ENCODE measurements at places on chromosomes 11 and 22. TPM values are rescaled to one million over a fixed set of nuclear protein-coding genes. Genes with fewer than 3 reads are reported as not detected.

Gene CECR2
- total RNA-seq = 2.9 TPM

Gene IGLL1
- total RNA-seq = not detected

Gene OVCH2
- total RNA-seq = not detected

Gene XPNPEP3
- 4.9 TPM for total RNA-seq

Gene AGBL2
- total RNA-seq = 0.41 TPM

Gene SMIM38
- 0.41 TPM for total RNA-seq

Gene CDC45
- total RNA-seq = 0.82 TPM

Gene TMPRSS13
- 0.41 TPM for total RNA-seq

DNA sequence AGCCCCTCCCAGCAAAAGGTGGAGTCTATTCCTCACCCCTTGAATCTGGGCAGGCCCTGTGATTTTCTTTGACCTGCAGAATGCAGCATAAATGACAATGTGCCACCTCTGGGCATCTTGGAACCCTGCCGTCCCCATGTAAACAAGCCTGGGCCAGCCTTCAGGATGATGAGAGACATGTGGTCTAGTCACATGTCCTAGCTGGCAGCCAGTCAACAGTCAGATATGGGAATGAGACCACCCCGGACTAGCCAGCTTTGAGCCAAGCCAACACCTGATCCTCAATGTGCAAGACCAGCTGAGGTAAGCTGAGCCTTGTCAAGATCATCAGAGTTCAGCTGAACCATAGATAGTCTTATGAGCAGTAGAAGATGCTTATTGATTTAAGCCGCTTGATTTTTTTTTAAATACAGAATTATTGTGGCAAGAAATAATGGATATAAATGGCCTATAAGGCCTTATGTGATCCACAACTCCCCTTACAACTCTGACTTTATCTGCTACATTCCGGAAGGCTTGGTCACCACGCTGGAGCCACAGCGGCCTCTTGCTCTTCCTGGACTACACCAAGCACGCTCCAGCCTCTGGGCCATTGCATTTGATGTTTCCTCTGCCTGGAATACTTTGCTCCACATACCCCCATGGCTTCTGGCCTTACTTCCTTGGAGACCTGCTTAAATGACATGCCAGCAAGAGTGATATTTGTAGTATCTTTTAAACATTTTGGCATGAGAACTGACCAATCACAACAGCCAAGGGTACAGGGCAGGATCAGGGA, 225.9 kb upstream of the SESN3 start:
- no peak for DNase-seq

DNA sequence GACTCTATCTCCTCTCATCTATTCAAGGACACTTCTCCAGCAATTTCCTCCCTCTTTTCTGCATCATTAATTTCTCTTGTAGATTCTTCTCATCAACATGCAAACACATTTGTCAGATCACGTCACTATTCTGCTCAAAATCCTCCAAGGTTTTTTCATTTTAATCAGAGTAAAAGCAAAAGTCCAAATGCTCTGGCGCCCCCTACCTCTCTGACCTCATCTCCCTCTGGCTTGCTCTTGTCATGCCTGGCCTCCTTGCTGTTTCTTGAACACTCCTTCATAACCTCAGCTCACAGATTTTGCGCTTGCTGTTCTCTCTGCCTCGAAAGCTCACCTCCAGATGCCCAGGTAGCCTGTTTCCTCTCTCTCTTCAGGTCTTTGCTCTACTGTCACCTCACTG, 22.4 kb downstream of the RTCB start:
- DNase-seq = no peak

DNA sequence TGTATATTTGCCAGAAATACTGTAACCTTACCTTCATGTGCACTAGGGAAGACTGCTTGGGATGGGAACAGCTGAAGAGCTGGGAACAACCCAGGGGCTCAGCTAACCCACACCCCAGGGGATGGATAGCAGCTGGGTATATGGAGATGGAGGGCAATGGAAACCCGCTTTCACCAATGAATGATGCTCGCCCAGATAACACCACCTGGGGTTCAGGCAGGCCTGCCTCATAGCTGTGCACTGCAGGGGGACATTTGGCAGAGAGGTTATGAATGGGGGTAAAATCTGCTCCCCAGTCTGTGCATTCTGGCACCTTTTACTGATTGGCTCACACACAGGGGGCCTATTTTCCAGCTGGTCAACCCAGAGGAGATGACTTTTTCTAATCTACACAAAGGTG, 170.7 kb downstream of the CHST1 start:
- DNase-seq = no peak

DNA sequence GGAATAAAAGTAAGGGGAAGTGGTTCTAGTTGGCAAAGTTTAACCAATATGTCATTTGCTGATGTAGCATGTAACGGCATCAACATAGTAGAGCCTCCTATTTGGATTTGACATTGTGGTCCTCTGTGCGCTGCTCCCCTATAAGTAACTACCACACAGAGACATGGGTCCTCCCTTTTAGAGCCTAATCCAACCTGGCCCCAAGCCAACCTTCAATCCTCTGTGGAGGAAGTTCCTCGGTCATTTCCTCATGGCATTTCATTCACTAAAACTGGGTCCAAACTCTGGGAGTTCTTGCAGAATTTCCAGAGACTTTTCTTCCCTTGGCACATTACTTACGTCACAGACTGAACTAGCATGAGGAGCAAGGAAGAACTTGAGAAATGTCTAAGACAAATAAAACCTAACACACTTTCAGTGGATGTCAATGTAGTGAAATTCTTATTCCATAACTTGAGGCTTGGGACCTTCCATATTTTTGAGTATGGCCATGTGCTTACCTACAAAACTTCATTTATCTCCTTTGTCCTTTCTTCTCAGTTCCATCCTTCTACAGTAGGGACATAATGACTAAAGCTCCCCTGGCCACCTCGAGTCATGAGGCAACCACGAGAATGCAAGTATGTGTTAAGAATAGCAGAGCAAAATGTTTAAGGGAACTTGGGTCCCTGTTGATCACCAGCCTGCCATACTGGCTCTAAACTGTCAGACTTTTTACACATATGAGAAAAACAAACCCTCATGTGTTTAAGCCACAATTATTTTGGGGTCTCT, 34.7 kb downstream of the MMP20 start:
- no peak for DNase-seq

DNA sequence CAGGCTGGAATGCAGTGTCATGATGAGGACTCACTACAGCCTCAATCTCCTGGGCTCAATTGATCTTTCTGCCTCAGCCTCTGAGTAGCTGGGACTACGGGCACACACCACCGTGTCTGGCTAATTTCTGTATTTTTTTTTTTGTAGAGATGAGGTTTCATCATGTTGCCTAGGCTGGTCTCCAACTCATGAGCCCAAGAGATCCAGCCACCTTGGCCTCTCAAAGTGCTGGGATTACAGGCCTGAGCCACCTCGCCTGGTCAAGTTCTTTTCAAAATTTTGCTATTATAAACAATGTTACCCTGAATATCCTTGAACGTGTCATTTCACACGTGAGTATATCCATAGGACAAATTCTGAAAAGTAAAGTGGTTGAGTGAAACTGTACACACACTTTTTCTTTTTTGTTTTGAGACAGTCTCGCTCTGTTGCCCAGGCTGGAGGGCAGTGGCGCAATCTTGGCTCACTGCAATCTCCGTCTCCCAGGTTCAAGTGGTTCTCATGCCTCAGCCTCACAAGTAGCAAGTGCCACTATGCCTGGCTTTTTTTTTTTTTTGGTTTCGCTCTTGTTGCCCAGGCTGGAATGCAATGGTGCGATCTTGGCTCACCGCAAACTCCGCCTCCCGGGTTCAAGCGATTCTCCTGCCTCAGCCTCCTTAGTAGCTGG, 21.6 kb upstream of the EP300 start:
- no peak for DNase-seq

DNA sequence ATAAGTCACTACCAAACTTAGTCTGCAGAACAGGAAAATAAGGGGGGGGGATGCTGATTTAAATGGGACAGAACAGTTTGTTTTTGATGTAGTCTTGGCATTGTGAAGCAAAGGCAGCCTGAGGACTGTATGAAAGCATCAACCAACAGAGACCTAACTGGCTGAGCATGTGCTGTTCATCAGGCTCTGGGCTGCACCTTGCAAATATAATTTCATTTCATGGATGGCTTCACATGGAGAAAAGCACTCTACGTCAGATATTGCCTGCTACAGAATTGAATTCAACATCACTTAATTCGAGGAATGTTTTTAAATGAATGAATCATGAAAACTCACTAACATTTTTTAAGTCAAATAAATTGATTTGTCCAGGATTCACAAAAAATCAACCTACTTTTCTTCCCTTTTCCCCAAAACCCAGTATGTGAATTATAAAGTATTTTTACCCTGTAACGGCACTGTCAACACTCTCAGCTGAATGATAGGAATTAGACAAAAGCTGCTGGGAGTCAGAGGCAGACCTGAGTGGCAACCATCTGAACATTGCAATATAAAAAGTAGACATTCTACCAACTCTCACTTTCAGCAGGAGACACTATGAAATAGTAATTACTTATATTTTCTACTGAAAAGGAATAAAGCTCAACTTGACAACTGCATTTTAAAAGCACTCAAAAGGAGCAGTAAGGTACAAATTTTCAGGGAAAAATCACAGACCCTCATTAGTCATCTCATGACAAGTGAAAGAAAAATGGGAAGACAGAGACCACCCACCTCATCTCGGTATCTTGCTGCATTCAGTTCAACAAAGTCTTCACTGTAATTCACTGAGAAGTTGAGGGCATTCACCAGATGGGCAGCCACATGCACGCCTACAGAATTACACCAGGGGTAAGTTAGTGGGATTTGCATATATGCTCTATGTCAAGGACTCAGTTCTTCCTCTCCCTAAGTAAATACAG, 47.5 kb downstream of the NOX4 start:
- no peak for DNase-seq

- DNase-seq = no peak
Measured at GRCh38 chr11:107043242-107044006, 25.1 kb upstream of the GUCY1A2 start.

DNA sequence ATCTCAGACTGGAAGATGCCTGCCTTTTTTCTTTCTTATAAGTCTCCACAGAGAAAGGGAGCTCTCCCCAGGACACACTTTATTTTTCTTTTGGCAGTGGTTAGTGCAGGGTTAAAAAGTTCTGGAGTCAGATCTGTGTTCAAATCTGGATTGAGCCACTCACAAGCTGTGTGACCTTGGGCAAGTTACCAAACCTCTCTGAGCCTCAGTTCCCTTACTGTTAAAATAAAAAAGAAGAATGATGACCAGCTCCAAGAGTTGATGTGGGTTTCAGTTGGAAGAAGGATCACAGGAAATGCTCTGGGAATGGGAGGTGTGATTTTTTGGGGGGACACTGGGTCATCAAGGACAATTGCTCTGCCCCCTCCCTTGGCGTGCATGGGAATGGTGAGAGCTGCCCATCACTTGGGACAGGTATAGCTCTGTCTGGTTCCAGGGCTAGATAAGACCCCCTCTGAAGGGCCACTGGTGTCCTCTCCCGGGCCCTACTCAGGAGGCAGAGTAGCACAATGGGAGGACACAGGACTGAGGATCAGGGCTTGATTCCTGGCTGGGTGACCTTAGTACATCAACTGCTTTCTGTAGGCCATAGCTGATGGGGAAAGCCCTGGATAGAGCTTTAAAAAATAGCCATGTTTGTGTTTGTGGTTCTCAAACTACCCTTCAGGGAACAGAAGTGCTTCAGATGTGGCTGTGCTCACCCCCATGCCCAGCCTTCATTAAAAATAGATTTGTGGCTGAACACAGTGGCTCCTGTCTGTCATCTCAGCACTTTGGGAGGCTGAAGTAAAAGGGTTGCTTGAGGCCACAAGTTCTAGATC, 228.3 kb downstream of the MIAT start:
- no peak for DNase-seq

DNA sequence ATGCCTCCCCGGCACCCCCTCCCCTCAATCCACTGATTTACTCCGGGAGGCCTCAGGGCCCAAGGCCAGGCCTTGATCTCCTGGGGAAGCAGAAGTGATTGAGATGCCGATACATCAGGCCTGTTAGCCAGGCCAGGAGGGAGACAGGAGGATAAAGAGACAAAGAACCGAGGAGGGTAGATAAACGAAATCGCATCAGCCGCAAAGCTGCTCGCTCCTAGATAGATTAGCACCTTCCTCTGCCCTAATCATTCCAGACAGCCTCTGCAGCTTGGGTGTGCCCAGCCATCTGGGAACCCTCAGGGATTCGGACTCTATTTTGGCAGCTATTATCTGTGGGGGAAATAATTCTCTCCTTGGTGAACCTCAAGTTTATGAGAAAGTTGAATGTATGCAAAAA, 121.2 kb downstream of the ABTB2 start:
- DNase-seq = no peak

DNA sequence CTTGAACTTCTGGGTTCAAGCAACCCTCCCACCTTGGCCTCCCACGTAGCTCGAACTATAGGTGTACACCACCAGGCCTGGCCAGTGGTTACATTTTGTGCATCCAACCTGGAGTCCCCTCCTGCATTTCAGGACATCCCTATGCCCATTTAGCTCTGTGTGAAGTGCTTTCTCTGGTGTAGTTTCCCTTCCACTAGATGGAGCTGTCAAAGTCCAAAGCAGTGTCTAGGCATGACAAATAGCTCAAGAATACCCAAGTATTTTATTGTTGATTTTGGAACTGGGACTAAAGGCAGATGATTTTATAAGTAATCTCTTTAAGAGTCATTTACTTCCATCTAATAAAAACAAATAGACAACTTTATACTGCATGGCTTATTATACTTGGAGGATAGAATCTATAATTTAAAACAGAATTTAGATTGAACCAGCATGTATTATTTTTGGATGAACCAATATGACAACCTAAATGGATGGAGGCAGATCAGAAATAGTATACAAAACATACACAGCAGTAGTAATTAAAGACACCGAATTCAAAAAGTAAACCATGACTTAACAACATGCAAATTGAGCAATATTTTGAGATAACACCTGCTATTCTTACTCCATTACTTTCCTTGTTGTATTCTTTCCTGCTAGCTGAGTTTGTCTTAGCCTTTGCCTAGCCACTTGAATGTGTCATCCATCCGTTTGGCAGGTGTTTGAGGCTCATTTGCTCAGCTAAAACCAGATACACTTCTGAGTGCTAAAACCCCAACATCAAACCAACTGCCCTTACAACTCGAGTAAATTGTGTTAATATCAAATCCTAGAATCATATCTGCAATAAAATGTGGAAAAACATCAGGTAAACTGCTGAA, 37.7 kb downstream of the EIF4ENIF1 start:
- DNase-seq = no peak

- DNase-seq = no peak
Measured at GRCh38 chr11:120224972-120225909, 14.4 kb downstream of the OAF start.

DNA sequence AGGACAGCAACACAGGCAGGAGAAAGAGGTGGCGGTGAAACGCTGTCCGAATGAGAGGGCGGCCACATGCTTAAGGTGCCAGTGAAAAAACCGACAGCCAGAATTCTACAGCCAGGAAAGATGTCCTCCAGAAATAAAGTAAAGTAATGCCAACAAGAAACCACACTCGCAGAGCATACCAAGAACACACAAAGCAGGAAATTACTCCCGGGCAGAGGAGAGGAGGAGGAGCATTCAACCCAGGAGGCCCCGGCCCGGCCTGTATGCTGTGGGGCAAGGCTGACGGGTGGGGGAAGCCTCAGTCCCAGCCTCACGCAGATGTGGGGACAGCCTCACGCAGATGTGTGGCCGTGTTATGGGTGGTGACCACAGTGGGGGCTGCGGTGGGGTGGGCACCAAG, 28.0 kb downstream of the CHID1 start:
- no peak for DNase-seq
